Activated CD4-positive, alpha-beta T cell treated with anti-CD3 and anti-CD28 coated beads for 24 hours (primary cell): ENCODE measurements at places on chromosomes 1 and 21.

GRCh38 chr1:46464915-46465314 is 24.7 kb upstream of the DMBX1 start:
- DNase-seq, result no peak

GRCh38 chr1:85047472-85048295 is 616 bp downstream of the MCOLN3 start:
- no peak for DNase-seq

DNA sequence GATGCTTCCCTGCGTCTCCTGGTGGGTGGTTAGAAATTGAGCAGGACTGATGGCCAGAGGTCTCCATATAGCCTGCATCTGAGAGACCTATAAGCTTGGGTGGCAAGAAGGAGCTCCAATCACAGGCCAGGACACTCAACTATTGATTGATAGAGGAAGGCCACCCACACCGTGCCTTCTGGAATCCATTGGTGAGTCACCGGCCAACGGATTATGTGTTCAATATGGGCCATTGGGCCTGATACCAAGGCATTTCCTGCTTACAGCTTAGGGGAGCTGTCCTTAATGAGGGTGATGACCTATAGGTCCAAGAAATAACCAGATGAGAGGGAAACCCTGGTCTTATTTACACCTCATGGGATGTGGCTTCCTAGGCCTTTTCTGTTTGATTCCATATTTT is 115.1 kb downstream of the PLPP3 start:
- DNase-seq, result no peak

GRCh38 chr1:181033128-181033798 is 520 bp upstream of the MR1 start:
- DNase-seq, result no peak

DNA sequence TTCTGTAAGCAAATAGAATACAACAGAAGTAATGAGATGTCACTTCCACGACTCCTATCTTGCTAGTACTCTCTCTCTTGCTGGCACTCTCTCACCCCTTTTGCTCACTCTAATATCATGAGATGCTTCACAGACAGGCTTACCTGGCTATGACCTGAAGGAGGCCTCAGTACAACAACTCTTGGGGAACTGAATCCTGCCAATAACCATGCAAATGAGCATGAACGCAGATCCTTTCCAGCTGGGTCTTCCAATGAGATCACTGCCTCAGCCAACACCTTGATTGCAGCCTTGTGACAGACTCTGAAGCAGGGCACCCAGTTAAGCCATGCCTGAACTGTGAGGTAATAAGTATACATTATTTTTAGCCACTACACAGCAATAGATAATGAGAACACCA is 53.1 kb upstream of the ADAR start:
- no peak for DNase-seq

- no peak for DNase-seq
These were observed 15.1 kb upstream of the IL22RA1 start for GRCh38 chr1:24157918-24158481.

DNA sequence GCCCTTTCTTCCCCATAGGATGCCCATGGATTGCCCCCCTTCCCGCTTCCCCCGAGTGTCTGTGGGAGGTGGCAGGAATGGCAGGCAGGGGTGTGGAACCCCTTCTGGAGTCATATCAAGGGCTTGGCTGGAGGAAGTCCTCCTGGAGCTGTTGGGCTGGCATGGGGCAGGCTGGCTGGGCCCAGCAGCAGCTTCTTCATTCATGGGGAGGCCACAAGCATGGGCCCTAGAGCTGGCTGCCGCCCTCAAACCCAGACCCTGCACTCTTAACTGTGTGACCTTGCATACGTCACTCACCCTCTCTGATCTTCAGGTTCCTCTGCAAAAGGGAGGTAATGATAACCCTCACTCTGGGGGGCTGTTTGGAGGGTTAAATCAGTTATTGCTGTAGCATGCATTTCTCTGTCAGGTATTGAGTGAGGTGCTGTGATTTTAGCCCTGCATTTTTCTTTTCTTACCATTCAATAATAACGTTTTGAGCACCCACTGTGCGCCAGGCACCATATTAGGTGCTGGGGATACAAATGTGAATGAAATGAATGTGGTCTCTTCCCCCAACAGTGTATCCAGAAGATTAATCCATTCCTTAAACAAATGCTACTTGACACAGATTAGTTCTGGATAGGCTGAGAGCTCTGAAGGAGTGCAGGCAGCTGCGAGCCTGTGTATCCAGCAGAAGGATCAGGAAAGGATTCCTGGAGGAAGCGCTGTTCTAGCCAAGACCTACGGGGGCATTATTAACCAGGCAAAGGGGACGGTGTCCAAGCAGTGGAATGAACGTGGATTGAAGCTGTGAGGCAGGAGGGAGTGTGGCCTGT is 9.3 kb downstream of the PCSK9 start:
- no peak for DNase-seq

DNA sequence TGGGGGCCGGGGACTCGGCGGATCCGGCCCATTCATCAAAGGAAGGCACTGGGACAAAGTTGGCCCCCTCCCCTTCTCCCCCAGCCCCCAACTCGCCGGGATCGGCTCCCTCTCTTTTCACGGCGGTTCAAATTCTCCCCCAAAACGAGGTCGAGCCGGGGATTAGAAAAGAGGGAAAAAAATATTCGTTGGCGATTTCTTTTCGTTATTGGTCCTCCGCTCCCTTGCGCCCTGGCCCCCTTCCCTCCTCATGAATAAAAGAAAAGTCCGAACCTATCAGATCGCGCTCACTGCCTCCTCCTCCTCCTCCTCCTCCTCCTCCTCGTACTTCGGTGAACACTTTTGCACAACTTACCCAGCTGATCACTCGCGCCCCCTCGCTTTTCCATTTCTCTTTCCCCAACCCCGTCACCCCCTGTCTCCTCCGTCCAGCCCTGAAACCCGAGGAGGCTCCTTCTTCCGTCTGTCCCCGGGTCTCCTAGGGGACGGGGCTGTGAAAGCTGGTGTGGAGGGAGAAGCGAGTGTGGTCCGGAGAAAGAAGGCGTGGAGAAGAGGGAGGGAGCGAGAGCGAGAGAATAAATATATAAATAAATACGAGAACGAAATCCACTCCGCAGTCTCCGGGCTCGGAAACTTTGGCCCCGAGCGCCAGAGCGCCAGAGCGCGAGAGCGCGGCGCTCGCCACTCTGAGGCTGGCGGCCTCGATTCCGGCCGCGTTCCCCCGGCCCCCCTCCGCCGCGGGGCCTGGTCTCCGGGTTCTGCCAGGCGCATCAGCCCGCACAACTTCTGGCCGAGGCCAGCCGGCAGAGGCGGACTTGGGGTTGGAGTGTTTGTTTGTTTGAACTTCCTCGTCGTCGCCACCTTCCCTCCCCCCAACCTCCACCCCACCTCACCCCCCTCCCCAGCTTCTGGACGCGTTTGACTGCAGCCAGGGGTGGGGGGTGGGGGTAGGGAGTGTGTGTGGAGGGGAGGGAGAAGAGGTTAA is at the start of gene PAX7:
PAX7 (plus strand) TSS at position 336 of the 985 bp plus-strand sequence. CDS start 758 bp downstream, outside the sequence.
- no peak for DNase-seq

GRCh38 chr1:186420923-186421322 is 40.0 kb downstream of the PDC start:
- no peak for DNase-seq

GRCh38 chr1:184734980-184735379 is 19.7 kb downstream of the EDEM3 start:
- DNase-seq, result no peak

DNA sequence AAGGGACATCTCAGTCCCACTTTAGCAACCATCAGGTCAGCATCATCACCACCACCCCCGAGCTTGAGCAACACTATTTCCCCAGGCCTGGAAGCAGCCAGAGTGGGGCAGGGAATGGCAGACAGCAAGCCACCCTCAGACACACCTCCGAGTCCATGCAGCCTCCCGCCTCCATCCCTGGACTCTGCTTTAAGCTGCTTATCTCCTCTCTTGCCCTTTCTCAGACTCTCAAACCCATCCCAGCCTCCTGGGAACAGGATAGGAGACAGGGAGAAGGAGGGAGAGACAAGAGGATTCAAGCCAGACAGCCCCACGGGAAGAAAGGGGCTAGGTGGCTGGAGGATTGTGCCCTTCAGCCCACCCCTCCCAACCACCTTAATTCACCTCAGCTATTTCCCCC is 1.7 kb downstream of the PIAS3 start:
- DNase-seq, result no peak

- no peak for DNase-seq
These were observed 151.2 kb downstream of the PIGK start for GRCh38 chr1:77068013-77068412.

DNA sequence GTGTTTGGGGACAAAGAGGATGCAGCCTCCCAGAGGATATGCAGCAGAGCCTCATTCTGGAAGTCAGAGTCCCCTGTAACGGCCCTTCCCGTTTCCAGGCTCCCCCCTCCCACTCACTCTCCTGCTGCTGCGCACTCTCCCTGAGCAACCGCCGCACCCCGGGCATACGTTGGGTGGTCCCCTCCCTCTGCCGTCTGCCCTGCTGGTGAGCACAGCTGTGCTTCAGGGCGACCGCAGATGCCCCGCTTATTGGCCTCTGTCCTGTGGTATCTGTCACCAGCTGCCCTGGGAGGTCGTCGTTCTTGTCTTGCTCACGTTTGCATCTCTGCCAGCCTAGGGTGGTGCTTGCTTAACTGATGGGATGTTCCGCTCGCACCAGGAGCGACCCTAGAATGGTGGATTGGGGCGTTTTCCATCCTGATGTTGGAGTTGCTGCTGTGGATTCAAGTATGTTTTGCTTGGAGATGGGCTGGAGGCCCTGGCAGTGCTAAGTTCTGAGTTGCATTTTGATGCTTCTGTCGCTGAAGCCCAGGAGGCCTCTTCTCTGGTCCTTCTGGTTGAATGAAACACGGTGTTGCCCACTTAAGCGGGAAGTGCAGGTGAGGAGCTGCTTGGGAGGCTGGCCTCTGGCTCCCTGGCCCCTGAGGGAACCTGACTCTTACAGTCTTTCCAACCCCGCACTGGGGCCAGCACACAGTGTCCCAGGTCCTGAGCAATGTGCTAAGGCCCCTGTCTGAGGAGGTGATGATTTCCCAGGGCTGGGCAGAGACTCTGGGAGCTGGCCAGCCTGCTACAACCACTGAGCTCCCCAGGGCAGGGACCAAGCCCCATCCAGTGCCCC is 3.2 kb downstream of the TMEM201 start:
- DNase-seq, result no peak

DNA sequence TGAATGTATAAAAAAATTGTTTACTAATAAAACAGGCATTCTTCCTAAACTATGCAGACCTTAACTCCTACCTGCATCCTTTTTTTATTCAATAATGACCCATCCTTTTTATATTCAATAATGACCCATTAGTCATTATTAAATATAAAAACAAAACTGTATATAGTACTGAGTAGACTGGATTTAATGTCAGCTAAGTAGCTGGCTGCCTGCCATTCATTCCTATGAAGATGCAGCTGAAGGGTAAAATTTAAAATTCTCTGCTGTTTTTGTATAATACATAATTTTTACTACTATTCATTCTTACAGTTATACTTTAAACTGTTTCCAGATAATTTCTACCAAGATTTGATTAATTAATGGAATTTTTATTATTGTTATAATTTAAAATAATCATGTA is 79.3 kb downstream of the DENND1B start:
- no peak for DNase-seq

DNA sequence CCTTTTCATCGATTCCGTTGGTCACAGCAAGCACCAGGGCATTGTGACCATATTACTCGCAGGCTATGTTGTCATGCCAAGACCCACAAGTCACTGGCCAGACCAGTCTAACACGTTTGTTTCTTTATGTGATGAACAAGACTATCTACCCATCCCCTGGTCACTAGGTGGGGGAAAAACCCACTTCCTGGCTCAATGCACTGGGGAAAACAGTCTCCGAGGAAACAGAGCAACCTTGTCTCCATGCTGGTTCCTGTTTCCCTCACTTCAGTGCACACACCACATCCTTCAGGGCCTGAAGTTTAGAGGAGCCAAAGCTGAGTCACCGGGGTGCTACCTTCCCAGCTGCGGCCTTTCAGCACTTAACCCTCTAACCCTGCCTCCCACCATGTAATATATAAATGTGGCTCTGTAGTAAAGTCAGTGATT is 20.9 kb downstream of the ERICH3 start:
- no peak for DNase-seq

GRCh38 chr1:150484431-150484830 is 2.8 kb upstream of the TARS2 start:
- DNase-seq, result no peak

GRCh38 chr1:180909462-180909976 is 3.2 kb upstream of the KIAA1614 start:
- DNase-seq, result no peak

DNA sequence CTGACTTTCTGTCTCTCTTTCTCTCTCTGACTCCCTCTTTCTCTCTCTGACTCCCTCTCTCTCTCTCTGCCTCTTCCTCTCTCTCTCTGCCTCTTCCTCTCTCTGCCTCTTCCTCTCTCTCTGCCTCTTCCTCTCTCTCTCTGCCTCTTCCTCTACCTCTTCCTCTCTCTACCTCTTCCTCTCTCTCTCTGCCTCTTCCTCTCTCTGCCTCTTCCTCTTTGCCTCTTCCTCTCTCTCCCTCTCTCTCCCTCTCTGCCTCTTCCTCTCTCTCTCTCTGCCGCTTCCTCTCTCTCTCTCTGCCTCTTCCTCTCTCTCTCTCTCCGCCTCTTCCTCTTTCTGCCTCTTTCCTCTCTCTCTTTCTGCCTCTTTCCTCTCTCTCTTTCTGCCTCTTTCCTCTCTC is 18.6 kb upstream of the ANKRD45 start:
- no peak for DNase-seq

DNA sequence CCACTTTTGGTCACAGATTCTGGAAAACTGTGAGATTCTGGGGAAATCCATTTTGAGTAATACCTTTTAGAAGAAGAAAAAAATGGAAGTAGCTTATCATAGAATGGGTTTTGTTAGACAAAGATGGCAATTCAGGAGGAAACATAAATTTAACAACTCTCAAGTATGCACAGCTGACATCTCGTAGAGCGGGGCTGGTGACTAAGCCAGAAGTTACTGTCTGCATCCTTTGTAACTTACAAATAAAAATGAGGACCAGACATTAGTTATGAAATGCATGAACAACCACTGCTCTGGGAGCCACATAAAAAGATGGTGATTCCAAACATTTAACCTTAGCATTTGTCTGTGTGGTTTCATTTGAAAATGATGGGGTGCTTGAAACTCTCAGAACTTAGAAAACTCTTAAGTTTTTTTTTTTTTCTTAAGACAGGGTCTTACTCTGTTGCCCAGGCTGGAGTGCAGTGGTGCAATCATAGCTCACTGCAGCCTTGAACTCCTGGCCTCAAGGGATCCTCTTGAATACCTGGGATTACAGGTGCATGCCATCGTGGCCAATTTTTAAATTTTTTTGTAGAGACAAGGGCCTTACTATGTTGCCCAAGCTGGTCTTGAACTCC is 49.2 kb upstream of the ATP5PO start:
- DNase-seq, result no peak
